ENCODE measurements at places on chromosomes 12 and 14.

DNA sequence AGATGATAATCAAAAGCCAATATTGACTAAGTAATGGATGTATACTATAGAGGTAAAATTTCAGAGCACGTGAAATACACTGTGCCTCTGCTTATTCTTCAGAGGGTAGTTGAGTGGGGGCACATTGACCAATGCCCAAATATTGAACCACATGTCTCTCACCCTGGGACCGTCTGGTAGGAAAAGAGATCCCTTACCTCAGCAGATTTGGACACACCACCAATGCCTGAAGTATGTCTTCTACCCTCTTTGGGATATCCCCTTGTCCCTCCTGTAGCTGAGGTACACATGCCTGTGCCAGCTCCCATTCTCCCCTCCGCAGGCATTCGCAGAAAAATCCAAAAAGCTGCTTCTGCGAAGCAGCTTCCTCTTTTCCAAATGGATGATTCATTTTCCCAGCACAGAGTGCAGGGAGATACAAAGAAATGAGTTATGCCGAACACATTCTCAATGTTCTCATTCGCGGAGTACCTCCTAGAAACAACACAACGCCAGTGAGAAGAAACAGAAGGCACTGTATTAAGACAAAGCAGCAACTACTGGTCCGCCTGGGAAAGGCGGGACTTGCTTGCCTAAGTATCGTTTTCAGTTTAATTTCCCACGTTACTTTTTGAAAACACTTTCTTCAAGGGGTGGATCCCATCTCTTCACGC is 691 bp downstream of the ZFYVE26 start:
- no peak for DNase-seq

DNA sequence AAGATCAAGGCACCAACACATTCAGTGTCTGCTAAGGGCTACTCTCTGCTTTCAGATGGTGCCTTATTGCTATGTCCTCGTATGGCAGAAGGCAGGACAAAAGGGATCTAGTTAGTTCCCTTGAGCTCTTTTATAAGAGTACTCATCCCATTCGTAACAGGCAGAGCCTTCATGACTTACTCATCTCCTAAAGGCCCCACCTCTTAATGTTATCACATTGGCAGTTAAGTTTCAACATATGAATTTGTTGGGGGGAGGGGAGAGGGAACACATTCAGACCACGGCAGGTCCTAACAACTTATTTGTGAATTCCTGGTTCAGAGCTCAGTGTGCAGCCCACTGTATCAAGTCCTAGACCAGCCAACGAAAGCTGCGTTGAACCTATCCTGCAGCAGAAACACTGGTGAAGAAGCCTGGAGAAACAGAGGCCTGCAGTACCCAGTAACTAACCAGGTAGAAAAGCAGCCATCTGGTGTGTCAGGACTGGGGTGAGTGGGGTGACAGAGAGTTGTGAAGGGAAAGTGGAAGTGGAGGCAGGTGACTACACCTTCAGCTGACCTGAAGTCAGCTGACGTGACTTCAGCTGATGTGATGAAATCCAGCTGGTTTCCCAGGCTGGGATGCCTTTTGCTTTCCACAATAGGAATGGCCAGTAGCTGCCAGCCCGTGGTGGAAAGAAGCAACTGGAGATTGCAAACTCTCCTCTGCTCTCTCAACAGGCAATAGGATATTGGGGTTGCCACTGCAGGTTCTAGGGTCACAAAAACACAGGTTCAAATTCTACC is 101.6 kb upstream of the PLXNC1 start:
- no peak for DNase-seq

DNA sequence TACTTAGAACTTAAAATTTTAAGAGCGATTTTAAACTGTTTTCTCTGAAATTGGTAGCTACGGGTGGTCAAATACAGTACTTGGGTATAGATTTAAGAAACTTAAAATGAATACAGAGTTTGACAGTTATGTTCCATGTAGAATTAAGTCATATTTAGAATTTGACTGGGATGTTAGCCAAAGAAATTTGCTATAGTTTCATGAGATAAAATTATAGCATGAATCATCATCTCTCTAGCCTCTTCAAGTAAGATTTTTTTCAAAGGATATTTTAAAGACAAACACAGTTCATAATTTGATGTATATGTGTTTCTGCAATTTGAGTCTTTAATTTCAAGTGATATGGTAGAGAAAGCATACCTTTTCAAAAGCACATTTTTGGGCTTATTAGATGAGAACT is 41.0 kb downstream of the ZCRB1 start:
- no peak for DNase-seq

- no peak for DNase-seq
Observed at GRCh38 chr14:100605706-100606686, 18.8 kb upstream of the BEGAIN start.

DNA sequence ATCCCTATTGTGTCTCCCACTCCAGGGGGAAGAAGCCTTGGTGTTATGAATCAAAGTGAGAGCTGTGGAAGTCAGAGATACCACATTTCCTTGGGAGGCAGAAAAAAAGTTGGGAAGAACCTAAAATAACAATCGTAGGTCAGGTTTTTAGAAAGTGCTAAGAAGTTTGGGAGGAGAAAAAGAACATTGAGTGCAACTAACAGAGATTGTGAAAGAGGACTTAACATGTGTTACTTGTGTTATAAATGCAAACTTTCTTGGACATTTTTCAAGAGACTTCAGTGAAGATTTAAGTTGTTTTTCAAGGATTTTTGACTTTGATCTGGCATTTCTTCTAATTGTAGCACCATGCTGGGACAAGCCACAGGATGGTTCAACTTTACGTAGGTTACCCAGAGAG is 7.8 kb upstream of the ERP27 start:
- no peak for DNase-seq

- peak; percentile 50 for DNase-seq
Observed at GRCh38 chr12:6230321-6231110, 30.3 kb downstream of the CD9 start.

- no peak for DNase-seq
Observed at GRCh38 chr12:69698054-69698453, 1.0 kb downstream of the BEST3 start.

DNA sequence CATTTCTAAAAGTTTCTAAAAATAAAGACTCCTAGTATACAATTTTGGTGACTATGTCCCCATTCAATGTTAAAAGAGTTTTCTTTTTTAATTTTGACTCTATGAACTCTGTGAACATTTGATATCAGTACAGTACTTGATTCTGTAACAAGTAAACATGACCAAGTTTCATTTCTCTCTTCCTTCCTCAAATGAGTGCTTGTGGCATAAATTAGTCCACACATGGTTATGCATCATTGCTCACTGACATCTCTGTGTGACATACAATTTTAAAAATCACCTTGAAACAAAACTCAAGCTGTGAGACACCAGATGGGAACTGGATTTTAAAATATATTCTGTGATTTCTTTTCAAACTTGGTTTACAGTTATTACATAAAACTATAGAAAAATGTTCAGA is 253.9 kb upstream of the MDGA2 start:
- DNase-seq: no peak

GRCh38 chr12:34290381-34290995 is 268.2 kb downstream of the ALG10 start:
- DNase-seq: no peak

GRCh38 chr12:3520168-3520567 is 29.2 kb downstream of the PRMT8 start:
- no peak for DNase-seq

- no peak for DNase-seq
Observed at GRCh38 chr14:99472937-99473336, 7.7 kb downstream of the SETD3 start.

DNA sequence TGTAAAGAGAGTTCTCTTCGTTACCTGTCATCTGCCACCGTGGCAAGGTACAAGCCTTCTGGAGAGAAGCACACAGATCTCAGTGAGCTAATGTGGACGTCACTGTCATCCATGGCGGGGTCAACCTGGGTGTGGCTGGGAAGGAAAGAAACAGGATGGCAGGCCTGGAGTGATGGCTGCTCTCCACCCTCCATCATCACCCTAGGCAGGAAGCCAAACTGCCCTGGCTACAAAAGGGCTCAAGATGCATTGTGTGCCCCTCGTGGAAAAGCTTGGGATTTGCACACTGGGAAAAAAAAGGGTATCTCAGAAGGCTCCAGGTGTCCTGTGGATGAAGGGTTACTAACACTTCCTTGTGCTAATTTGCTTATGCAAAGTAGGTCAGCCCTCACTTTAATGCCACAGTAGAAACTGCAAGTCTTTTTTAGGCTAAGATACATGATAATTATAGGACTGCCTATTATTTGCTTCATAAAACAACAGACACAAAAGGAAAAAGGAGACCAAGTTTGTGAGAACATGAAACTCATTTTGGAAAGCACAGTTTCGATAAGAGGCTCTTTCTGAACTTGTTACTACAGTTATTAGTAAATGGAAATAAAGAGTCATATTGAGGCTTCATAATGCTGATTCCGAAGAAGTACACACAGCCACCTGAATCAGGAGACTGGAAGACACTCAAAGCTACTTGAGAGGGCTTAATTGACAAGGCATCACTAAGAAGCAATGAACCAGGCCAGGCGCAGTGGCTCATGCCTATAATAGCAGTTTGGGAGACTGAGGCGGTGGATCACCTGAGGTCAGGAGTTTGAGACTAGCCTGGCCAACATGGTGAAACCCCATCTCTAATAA is 18.9 kb downstream of the RFC5 start:
- no peak for DNase-seq

- no peak for DNase-seq
Observed at GRCh38 chr12:22787557-22787956, 162.6 kb downstream of the ETNK1 start.

- no peak for DNase-seq
Observed at GRCh38 chr12:116595186-116595585, 36.0 kb downstream of the MAP1LC3B2 start.

GRCh38 chr14:52678591-52678990 is 16.8 kb downstream of the ERO1A start:
- DNase-seq: no peak

GRCh38 chr14:22400655-22401259 is 188.3 kb downstream of the DAD1 start:
- DNase-seq: no peak

GRCh38 chr12:124523071-124523470 is 44.3 kb downstream of the NCOR2 start:
- DNase-seq: no peak

DNA sequence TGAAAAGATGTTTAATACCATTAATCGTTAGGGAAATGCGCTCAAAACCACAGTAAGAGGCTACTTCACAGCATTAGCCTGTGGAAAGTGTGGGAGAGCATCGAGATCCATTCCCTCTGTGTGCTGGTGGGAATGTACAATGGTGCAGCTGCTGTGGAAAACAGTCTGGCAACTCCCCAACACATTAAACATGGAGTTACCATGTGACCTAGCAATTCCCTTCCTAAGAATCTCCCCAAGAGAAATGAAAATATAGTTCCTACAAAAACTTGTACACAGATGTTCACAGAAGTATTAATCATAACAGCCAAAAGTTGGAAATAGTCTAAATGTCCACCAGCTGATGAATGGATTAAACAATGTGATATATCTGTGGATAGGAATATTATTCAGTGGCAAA is 23.8 kb downstream of the MLXIP start:
- no peak for DNase-seq

GRCh38 chr12:123989753-123990152 is 16.7 kb downstream of the ZNF664 start:
- DNase-seq: no peak

GRCh38 chr14:36766974-36767373 is 105.3 kb downstream of the PAX9 start:
- no peak for DNase-seq

DNA sequence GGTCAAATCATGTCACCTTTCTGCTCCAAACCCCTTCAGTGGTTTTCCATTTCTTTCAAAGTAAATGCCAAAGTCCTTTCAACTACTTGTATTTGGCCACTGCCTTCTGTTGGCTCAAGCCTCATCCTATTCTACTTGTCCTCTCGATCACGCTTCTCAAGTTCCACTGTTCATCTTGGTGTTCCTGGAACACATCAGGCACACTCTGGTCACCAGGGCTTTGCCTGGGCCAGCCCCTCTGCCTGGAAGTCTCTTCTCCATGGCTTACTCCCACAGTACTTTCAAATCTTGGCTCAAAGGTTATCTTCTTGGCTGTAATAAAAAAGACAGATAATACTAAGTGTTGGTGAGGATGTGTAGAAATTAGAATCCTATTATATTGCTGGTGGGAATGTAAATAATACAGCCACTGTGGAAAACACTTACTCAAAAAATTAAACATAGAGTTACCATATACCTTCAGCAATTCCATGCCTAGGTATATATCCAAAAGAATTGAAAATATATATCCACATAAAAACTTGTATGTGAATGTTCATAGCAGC is 17.3 kb upstream of the PPFIBP1 start:
- no peak for DNase-seq

DNA sequence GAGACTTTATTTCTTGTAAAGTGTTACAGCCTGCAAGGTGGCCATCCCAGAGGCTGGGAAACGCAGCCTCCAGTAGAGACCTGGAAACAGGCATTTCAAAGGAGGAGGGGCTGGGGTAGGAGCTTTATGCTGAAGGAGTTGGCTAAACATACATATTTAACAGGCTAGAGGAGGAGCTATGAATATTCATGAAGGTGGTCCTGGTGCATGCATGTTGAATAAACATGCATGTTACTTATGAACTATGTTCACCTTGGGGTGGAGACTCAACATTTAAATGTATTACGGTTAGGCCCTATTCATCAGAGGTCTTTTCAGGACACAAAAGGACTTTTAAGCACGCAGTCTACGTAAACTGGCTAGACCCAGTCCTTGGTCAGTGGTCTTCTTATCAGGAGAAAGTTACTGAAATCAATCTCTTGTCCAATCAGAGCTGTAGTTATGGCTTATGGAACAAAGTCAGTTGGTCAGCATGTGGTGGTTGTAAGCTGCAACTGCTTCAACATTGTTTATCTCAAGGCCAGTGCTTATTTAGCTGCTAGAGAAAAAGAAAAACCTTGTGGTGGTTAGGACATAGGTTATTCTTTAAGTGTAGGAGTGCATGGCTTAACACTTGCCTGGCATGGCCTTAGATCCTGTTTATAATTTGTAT is 11.4 kb upstream of the ARF6 start:
- DNase-seq: no peak

- no peak for DNase-seq
Observed at GRCh38 chr12:105907982-105908381, 230.8 kb downstream of the NUAK1 start.

- DNase-seq: no peak
Observed at GRCh38 chr14:32697114-32697513, 241.6 kb upstream of the NPAS3 start.

- no peak for DNase-seq
Observed at GRCh38 chr12:117498256-117498655, 136.8 kb upstream of the NOS1 start.

All from stimulated activated CD4-positive, alpha-beta T cell treated with anti-CD3 and anti-CD28 coated beads, TNF-alpha, amount 100 ng/mL, for 24 hours (primary cell).